Progenitor cell of endocrine pancreas (in vitro differentiated cells): ENCODE measurements at places on chromosomes 6 and 20. TPM values are rescaled to one million over a fixed set of nuclear protein-coding genes. Genes with fewer than 3 reads are reported as not detected.
A peak's percentile ranks its signal among the peaks of the same experiment; 100 is the strongest.

DNA sequence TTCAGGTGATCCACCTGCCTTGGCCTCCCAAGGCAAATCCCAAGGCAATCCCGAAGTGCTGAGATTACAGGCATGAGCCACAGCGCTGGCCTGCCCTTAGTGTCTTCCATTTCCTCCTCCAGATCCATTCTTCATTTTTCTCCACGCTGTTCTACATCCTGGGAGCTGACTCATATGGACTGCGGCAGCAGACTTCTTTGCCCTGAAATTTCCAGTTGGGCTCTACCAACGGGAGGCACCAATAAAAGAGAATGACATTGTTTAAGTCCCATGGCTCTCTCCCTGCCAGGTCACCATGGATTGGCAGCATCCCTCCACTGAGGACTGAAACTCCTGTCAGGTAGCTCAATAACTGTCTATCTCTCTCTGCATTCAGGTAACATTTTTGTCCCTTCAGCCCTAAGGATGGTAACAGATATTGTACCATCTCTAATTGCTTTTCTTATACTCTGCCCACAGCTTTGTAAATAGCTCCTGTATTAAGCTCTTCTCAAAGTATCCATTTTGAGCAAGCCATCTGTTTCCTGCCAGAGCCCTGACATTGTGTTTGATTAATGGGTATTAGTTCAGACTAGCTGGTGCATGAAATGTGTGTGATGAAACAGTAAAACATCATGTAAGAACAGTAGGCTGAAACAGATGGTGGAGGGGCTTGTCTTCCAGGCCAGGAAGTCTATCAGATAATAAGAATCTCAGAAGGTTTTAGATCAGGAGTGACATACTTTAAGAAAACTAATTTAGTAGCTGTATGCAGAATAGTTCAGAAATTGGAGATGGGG, 3.6 kb downstream of the TBCC start:
- peak overlapping the region; percentile 84 for H3K27ac ChIP-seq
- no peak for DNase-seq
- H3K27me3 ChIP-seq: peaks cover 6% of the 10 kb centered on the region

GRCh38 chr6:72061286-72061685, 174.9 kb downstream of the RIMS1 start:
- DNase-seq: no peak
- no peak overlapping the region for H3K4me3 ChIP-seq
- no peaks in the 10 kb centered on the region for H3K36me3 ChIP-seq
- peaks cover 8% of the 10 kb centered on the region for H3K4me1 ChIP-seq

- H3K4me3 ChIP-seq: no peak overlapping the region
- peaks cover 6% of the 10 kb centered on the region for H3K27me3 ChIP-seq
- no peaks in the 10 kb centered on the region for H3K36me3 ChIP-seq
- no peaks in the 10 kb centered on the region for H3K4me1 ChIP-seq
- no peak overlapping the region for H3K27ac ChIP-seq
- DNase-seq: no peak
Observed at GRCh38 chr6:164007881-164008280, 593.4 kb downstream of the QKI start.

- H3K36me3 ChIP-seq: peaks cover 35% of the 10 kb centered on the region
- DNase-seq: no peak
- H3K4me3 ChIP-seq: no peak overlapping the region
- H3K4me1 ChIP-seq: peaks cover 8% of the 10 kb centered on the region
- H3K27me3 ChIP-seq: no peaks in the 10 kb centered on the region
- H3K27ac ChIP-seq: no peak overlapping the region
Observed at GRCh38 chr6:143505111-143505510, 6.4 kb downstream of the FUCA2 start.

DNA sequence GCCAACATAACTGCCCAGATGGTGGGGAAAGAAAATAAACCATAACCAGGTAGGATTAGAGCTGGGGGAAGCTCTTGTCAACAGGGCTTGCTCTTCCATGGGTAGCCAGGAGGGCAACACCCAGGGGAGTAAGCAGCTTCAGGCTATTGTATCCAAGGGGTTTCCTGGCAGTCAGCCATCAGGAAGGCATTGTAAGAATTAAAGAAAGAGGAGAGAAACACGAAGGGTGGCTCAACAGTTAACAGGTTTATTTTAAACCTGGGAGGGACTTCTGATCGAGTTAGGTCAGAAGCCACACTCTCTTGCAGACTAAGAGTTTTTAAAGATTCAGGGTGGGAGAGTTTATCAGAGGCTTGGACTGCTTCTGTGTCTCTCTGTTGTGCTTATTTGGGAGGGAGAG, 114.2 kb downstream of the QRSL1 start:
- H3K4me1 ChIP-seq: peaks cover 17% of the 10 kb centered on the region
- DNase-seq: no peak
- H3K36me3 ChIP-seq: peaks cover 2% of the 10 kb centered on the region
- H3K4me3 ChIP-seq: no peak overlapping the region
- no peaks in the 10 kb centered on the region for H3K27me3 ChIP-seq
- no peak overlapping the region for H3K27ac ChIP-seq

DNA sequence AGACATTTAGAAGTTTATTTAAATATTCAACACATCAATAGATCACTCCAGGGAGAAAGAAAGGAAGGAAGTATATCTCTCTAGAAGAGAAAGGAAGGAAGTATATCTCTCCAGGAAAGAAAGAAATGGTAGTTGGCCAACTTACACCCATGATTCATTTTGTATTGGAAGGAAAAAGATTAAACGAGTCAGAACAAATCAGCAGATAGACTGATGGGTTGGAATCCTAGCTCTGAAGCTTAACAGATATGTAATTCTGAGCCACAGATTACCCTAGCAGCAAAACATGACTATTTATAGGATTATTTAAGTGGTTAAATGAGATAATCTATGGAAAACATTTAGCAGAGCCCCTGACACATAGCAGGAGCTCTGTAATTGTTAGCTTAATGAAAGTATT, 27.1 kb downstream of the COL12A1 start:
- no peak overlapping the region for H3K4me3 ChIP-seq
- no peak for DNase-seq
- no peaks in the 10 kb centered on the region for H3K27me3 ChIP-seq

The INSM1 gene
- 41.1 and 46.1 TPM in 2 replicates for total RNA-seq

DNA sequence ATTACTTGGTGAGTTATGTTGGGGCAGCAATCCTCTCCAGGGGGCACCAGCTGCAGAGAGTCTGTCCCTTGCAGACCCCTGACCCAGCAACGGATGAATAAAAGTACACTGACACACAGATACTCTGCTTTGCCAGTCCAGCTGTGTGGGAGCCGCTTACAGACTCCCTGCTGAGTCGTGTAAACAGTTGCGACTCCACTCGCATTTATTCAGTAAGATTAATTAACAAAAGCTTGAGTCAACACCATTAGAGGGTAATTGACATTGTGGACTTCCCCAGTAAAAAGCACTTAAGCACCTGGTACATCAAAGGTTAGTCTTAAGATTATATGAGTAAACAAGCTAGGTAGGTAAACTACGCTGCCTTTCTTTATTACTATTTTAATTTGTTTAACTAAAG, 92.0 kb upstream of the TMEM181 start:
- DNase-seq: no peak
- H3K27me3 ChIP-seq: peaks cover 79% of the 10 kb centered on the region
- no peak overlapping the region for H3K4me3 ChIP-seq

- H3K4me1 ChIP-seq: peaks cover 4% of the 10 kb centered on the region
- no peaks in the 10 kb centered on the region for H3K36me3 ChIP-seq
- no peak overlapping the region for H3K4me3 ChIP-seq
- no peak for DNase-seq
- H3K27ac ChIP-seq: no peak overlapping the region
Observed at GRCh38 chr6:156068881-156069280, 613.2 kb upstream of the NOX3 start.

- no peak overlapping the region for H3K27ac ChIP-seq
- no peaks in the 10 kb centered on the region for H3K36me3 ChIP-seq
- no peaks in the 10 kb centered on the region for H3K27me3 ChIP-seq
- no peak overlapping the region for H3K4me3 ChIP-seq
Observed at GRCh38 chr6:88072462-88072861, 24.8 kb downstream of the SPACA1 start.

GRCh38 chr20:19802492-19803158, 44.6 kb downstream of the RIN2 start:
- H3K4me3 ChIP-seq: no peak overlapping the region
- H3K36me3 ChIP-seq: peaks cover 53% of the 10 kb centered on the region
- H3K4me1 ChIP-seq: no peaks in the 10 kb centered on the region

DNA sequence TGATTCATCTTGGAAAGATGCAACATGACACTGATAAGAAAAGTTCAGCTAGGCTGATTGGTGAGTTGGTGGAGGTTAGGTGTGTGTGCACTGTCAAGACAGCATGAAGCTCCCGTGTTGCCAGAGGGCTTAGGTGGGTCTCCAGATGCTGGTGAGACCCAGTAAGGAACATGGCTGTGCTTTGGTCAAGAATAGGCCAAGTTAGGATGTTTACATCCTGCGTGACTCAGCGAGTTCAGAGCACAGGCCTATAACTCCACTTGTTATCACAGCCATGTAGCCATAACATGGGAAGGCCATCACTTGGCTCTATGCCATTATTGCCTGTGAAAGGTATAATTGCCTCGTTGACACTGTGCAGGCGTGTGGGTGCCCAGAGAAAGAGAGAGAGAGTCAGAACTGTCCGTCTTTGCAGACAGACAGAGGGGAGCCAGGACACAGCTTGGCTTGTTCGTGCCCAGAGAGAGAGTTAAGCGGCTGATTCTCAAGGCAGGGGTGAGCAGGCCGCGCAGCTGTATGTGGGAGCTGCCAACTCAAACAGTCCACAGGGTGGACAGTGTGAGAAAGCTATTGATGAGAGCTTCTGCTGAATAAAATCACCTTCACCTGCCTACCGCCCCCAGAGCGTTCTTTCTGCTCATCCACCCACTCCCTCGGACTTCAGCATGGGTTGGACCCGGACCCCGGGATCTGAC, 43.5 kb downstream of the OR2B6 start:
- H3K4me1 ChIP-seq: peaks cover 6% of the 10 kb centered on the region
- DNase-seq: no peak
- no peaks in the 10 kb centered on the region for H3K36me3 ChIP-seq
- no peak overlapping the region for H3K4me3 ChIP-seq
- no peak overlapping the region for H3K27ac ChIP-seq

DNA sequence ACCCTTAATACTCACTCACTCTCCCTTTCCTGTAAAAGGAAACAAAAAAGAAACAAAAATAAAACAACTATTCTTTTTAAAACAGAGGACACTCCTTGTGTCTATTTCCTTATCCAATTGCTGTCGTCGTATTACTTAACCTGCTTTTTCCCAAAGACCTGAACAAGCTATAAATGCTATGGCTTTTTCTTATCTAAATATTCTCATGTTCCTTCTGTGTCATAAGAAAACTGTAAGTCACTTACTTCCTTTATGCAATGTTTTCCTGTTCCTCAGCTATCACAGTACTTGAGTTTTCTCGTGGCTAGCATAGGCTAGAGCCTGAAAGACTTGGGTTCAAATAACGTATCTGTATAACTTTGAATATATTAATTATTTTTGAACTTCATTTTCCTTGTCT, 99.2 kb downstream of the IRAK1BP1 start:
- H3K27ac ChIP-seq: peak overlapping the region; percentile 4
- DNase-seq: no peak
- H3K27me3 ChIP-seq: no peaks in the 10 kb centered on the region
- no peak overlapping the region for H3K4me3 ChIP-seq

The PXDC1 gene
- total RNA-seq: 4.8 and 5.3 TPM in 2 replicates

DNA sequence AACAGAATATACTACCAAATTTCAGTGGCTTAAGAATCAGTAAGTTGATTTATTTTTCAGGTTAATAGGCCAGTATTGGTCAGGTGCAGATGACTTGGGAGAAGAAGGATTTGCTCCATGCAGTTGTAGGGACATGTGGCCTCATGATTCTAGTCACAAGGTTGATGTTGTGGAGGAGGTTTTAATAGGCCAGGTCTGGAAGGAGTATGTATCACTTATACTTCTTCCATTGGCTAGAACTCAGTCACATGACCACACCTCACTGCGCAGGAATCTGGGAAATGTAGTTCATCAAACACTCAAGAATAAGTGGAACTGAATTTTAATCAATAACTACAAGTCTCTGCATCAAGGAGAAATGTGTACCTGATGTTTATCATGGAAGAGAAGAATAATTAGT, 281.5 kb upstream of the QKI start:
- no peak for DNase-seq
- H3K36me3 ChIP-seq: no peaks in the 10 kb centered on the region
- no peak overlapping the region for H3K4me3 ChIP-seq
- no peak overlapping the region for H3K27ac ChIP-seq
- H3K4me1 ChIP-seq: no peaks in the 10 kb centered on the region
- no peaks in the 10 kb centered on the region for H3K27me3 ChIP-seq

DNA sequence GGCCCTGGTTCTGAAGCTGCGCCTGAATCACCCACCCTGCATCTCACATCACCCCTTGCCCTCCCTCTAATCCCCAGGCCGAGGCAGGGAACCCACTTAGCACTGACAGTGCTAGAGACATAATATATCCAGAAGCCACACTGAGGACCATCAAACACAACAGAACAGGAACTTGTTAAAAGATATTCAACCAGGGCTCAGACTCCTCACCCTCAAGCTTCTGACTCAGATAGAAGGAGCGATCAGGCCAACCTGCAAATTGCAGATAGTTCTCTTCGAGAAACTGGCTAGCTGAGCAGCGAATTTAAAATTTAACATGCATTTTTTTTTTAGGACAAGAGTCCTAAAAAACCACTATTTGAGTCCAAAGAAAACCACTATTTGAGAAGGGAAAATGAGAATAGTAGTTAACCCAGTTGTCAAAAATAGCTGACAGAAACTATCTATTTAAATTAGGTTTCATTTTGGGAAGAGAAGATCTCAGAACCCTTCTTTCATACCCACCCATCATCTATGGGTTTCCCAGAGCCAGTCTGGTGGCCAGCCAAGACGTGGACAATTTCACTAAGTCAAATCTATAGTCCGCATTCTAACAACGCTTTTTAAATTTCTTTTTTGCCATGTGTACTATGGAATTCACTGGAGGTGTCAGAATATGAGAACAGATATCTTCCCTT, 95.6 kb downstream of the OPRM1 start:
- no peak for DNase-seq
- no peak overlapping the region for H3K27ac ChIP-seq
- H3K36me3 ChIP-seq: no peaks in the 10 kb centered on the region
- no peaks in the 10 kb centered on the region for H3K4me1 ChIP-seq
- H3K4me3 ChIP-seq: no peak overlapping the region

- H3K27ac ChIP-seq: no peak overlapping the region
- no peaks in the 10 kb centered on the region for H3K36me3 ChIP-seq
- H3K4me1 ChIP-seq: no peaks in the 10 kb centered on the region
- DNase-seq: peak; percentile 63
Observed at GRCh38 chr20:46132705-46133120, 14.6 kb downstream of the CD40 start.

- H3K27me3 ChIP-seq: peaks cover 4% of the 10 kb centered on the region
- H3K36me3 ChIP-seq: no peaks in the 10 kb centered on the region
- no peak for DNase-seq
- no peak overlapping the region for H3K27ac ChIP-seq
Observed at GRCh38 chr6:73704260-73704659, 8.3 kb downstream of the CD109 start.

DNA sequence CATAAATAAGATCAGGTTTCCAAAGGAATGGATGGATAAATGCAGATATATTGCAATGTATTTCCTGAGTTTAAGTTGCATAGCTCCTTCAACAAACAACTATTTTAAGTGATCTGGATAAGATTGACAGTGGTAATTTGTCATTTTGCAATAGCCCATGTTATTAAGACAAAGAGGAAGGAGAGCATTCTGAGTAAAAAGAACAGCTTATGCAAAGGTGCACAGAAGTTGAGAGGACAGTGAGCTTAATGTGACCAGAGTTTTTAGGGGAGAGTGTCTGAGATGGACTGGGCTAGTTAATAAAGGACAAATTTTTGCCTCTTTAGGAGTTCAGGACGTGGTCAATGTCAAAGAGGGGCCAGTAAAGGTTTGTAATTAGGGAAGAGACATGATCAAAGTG, 48.8 kb upstream of the FBXO30 start:
- no peak overlapping the region for H3K27ac ChIP-seq
- H3K4me3 ChIP-seq: no peak overlapping the region
- H3K4me1 ChIP-seq: peaks cover 12% of the 10 kb centered on the region
- H3K36me3 ChIP-seq: peaks cover 13% of the 10 kb centered on the region
